ENCODE measurements at places on chromosomes 13 and 19.

- no peak for DNase-seq
Measured at GRCh38 chr13:43770871-43771270, 15.9 kb downstream of the ENOX1 start.

- DNase-seq = no peak
Measured at GRCh38 chr19:19538061-19538784, at the start of gene CILP2. CILP2 (plus strand) TSS chr19:19538265; CDS start chr19:19538350, 85 bp downstream.

- DNase-seq = no peak
Measured at GRCh38 chr13:110589793-110590390, 25.5 kb upstream of the NAXD start.

DNA sequence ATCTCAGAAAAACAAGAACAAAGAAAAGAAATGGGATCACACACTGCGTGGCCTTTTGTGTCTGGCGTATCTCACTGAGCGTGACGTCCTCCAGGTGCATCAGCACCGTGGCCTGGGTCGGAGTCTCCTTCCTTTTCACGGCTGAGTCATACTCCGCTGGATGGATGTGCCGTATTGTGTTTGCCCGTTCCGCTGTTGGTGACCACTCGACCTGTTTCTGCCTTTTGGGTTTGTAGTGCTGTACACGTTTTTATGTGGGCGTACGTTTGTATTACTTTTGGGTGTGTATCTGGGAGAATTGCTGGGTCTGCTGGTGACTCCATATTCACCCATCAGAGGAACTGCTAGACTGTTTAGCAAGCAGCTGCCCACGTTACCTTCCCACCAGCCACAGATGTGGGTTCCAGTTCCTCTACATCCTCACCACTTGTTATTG, 11.4 kb downstream of the ARID3A start:
- DNase-seq = no peak

GRCh38 chr19:31294189-31294588, 55.0 kb downstream of the TSHZ3 start:
- no peak for DNase-seq

GRCh38 chr13:27442071-27442647, 8.2 kb downstream of the MTIF3 start:
- DNase-seq = no peak

- DNase-seq = no peak
Measured at GRCh38 chr13:113040597-113041292, 64.8 kb upstream of the F7 start.

DNA sequence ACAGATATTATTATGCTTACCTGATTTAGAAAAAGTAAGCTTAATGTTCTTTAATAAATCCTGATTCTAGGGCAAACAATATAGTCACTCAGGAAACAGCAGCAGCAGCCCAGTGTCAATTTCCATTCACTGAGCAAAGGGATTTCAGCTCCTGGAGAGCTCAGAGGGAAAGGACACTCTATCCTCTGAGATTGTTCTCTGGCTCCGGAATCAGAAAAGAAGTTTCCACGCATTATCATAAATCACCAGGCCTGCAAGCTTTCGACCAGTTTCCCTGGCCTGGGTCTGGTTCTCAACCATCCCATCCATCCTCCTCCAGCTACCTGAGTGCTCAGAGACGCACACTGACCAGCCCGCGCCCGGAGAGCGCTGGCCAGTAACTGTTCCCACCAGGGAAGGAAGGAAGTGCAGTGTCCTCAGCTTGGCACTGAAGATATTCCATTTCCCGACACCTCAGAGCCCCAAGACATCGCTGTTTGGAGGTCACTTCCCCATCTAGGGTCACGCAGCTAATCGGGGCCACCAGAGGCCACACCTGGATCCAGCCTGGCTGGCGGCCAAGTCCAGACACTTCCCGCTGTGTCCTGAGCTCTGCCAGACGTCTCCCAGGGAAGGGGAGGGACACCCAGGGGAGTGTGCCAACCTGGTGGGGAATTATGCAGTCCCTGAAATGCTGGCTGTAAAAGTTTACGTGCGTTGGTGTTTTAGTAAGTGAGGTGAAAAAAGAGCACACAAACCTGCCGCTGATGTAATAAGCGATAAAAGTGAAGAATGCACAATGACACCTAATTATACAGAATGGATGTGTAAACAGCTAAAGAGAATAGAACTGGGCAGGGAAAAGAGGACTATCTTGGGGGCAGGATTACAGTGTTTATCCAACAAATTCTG, 29.1 kb downstream of the EPS15L1 start:
- no peak for DNase-seq

GRCh38 chr13:34762312-34762711, 179.8 kb upstream of the NBEA start:
- no peak for DNase-seq

DNA sequence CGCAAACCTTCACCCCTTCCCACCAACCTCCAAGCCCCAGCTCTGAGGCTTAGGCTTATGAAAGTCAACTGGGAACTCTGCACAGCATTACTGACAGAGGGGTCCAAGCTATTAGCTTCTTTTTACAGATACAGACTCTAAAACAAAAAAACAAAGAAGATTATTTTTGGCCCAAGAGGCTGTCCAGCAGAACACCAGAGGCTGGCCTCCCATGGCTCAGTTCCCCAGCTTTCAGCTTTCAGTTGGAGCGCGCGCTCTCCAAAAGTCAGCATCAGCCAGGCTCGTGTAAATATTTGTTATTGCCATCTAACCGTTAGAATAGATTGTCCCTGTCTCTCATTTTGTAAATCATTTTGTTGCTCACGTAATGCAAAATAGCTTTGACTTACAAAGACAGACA, 58.4 kb downstream of the ZIC5 start:
- DNase-seq = no peak

- DNase-seq = no peak
Measured at GRCh38 chr13:65724226-65724625, 1505.9 kb downstream of the PCDH9 start.

GRCh38 chr19:2255982-2256685, at the start of gene JSRP1:
JSRP1 (minus strand) TSS chr19:2256417; CDS start chr19:2255314, 1,103 bp downstream.
- DNase-seq = no peak

- DNase-seq = no peak
Measured at GRCh38 chr13:53343361-53343744, 314.7 kb downstream of the OLFM4 start.

DNA sequence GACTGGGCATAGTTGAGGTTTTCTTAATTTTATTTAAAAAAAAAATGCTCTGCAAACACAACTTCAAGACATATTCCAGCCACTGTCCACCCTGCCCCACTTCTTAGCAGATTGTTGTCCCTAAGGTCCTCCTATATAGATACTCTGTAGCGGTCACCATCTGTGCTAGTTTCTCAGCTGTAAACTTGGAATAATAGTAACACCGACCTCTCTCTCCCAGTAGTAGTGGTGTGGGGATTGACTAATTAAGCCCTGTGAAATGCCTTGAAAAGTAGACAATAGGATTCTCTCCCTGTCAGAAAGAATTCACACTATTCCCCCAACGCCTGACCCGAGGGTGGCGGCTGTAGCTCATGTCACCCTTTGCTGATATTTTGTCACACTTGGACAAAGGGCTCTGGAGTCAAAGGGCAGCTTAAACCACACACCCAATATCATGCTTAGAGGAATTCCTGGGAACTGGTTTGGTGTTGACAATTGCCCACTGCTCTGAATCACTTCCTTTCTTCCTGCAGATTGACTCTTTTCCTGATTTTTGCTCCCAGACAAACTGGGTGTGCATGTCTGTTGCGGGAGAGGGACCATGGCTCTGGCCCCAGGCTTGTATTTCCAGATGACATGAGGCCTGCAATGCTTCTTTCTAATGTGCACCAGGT, 9.2 kb upstream of the SERP2 start:
- no peak for DNase-seq

DNA sequence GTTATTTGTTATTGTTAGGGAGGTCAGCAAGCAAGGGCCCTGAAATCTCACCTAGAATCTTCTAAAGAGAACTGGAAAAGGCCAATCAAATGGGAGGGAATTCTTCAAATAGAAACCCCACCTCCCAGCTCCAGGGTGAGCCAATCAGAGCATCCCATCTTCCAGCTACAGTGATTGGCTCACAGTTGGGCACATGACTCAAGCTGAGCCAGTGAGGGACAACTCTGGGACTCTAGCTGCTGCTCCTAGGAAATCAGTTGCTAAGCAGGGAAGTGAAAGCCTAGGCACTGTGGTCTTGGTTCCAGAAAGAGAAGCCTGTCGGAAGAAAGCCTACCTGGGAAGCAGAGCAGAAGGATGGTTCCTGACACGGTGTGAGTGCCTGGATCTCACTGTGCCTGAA, 13.4 kb downstream of the TM6SF2 start:
- peak; percentile 14 for DNase-seq

DNA sequence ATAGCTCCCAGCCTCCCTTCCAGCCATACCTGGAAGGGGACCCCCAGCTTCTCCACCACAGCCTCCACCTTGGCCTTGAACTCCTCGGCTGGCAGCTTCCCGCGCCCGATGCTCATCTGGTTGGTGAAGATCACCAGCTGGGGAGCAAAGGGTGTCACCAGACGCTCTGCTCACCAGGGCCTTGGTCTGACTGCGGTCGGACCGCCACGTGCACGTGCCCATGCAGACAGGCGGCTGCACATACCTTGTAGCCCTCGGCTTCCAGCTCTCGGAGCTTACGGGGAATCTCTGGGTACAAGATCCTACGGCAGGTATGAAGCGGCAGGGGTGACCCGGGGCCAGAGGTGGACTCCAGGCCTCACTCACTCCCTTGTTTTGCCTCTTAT, 3.4 kb downstream of the PNKP start:
- DNase-seq = no peak

DNA sequence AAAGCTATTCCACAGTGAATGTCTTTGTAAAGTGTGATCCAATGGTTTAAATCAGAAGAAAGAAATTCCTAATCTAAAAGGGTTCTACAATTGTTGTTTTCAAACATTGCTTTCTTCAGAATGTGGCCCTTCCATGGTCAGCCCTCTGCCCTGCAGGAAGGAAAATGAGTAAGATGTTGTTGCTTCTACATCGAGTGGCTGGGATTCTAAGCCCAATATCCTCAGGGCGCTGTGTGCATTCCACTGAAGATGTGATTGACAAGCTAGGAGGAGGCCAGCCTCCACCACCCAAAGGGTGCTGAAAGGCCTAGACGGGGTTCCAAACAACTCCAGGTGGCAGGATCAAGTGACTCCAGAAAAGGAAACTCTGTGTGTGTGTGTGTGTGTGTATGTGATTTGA, 316.9 kb upstream of the TSHZ3 start:
- no peak for DNase-seq

DNA sequence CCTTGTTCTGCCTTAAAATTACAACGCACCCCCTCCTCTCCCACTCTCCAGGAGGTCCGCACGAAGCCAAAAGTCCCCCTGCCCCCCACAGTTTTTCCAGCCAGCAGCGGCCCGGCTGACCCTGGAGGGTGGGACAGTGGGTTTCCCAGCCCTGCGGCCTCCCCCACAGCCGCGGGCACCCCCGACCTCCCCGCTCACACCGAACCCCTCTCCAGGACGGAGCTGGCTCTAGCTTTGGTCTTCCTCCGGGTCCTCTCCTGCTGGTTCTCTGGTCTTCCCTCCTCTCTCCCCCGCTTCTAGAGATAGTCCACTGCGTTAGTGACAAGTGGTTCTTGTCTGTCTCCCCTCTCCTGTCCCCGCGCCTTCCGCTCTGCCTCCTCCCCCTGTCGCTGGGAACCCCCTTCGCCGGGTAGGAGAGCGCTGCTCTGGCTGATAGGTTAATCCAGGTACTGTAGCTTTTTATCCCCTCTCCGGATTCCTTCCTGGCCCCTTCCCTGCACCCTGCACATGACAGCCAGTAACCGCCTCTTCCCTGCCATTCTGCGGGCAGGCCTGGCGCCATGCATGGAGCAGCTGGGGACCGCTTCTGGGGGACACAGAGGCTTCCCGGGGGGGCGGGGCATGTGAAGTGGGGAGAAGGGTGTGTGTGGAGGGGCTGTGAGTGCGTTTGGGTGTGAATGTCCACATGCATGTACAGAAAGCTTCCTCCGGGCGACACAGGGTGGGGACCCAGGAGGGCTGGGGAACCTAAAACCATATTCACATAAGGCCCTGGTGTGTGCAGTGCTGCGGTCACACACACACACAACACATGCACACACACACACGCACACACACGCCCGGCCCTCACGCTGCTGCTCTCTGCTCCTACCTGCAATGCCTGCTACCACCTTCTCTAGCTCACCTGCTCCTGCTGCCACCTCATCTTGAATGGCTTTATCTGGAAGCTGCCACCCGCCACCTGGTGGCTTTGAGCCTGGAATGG, 17.2 kb downstream of the PRR36 start:
- no peak for DNase-seq

GRCh38 chr13:73835138-73835721, 299.0 kb downstream of the KLF12 start:
- peak; percentile 26 for DNase-seq

GRCh38 chr19:38294090-38294489, 10.0 kb upstream of the C19orf33 start:
- no peak for DNase-seq

All from CMK (cell line).